Spinal cord (tissue), 10 donors: ENCODE measurements at places on chromosomes 12 and 14. TPM values are rescaled to one million over a fixed set of nuclear protein-coding genes. Genes with fewer than 3 reads are reported as not detected.

GRCh38 chr14:45222485-45223262 is 30.3 kb downstream of the MIS18BP1 start:
- H3K27me3 ChIP-seq, result no peaks in the 10 kb centered on the region
- H3K27ac ChIP-seq, result no peak overlapping the region
- DNase-seq, result no peak
- H3K36me3 ChIP-seq, result no peaks in the 10 kb centered on the region

DNA sequence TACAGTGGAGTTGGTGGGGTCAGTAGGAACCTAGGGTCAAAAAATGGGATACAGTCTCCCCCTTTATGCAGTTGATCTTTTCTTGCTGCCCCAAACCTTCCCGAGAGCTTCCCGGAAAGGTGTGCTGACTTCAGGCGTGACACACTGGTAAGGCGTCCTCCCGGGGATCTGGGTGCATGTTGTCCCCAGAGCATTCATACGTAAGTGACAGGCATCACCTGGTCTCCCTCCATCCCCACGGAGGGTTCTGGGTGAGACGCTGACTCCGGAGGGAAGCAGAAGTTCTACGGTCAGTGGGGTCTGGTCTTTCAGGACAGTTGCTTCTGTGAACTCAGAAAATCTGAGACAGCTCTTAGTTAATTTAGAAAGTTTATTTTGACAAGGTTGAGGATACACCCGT is 159.6 kb upstream of the RTL1 start:
- no peak overlapping the region for H3K27ac ChIP-seq
- no peak overlapping the region for H3K4me3 ChIP-seq
- H3K4me1 ChIP-seq, result peaks cover 31% of the 10 kb centered on the region
- no peaks in the 10 kb centered on the region for H3K27me3 ChIP-seq
- no peak for DNase-seq
- H3K36me3 ChIP-seq, result peaks cover 57% of the 10 kb centered on the region

- no peak for DNase-seq
- no peak overlapping the region for H3K4me3 ChIP-seq
- H3K27ac ChIP-seq, result no peak overlapping the region
- H3K36me3 ChIP-seq, result no peaks in the 10 kb centered on the region
Observed at GRCh38 chr12:78963439-78964227, 99.1 kb downstream of the SYT1 start.

- peaks cover 6% of the 10 kb centered on the region for H3K36me3 ChIP-seq
- no peaks in the 10 kb centered on the region for H3K4me1 ChIP-seq
- H3K27me3 ChIP-seq, result no peaks in the 10 kb centered on the region
- no peak overlapping the region for H3K4me3 ChIP-seq
Observed at GRCh38 chr12:106745181-106745745, 29.2 kb upstream of the RIC8B start.

DNA sequence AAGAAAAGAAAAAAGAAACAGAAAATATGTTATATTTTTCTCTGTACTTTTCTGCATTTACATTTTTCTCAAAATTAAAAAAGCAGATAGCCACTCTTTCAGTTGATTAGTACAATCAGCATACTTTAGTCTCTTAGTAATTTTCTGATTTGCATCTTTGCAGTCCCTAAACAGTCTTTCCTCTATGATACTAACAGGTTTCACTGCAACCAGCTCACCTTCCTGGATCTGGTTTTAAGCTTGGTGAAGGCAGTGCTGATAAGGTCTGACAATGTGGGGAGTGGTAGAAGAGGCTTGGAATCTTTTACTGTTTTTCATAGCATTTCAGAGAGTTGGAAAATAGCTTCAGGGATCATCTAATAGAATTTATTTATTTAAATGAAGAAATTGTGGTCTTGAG is 457.6 kb downstream of the ZFP36L1 start:
- no peak overlapping the region for H3K4me3 ChIP-seq
- H3K27me3 ChIP-seq, result no peaks in the 10 kb centered on the region
- no peaks in the 10 kb centered on the region for H3K36me3 ChIP-seq
- H3K4me1 ChIP-seq, result no peaks in the 10 kb centered on the region
- no peak for DNase-seq

DNA sequence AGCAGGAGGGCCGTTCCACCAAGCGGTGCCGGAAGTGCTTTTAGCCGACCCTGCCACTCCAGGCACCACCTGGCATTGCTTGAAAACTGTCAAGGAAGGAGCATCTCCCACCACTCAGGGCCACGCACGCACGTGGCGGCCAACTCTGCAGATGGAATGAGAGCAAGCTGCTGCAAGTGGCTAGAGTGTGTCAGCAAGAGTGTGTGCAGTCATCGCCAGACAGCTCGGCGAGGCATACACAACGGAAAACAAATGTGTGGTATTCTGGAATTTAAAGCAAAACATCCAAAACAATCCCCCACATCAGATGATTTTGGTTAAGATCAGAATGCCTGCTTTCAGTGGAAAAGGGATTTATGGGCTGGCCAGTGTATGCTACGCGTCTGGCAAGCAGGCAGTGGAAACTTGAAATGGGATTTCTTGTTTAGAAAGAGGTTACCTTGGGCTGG is 11.2 kb downstream of the CD9 start:
- H3K4me1 ChIP-seq, result peaks cover 64% of the 10 kb centered on the region
- H3K27ac ChIP-seq, result no peak overlapping the region
- no peak overlapping the region for H3K4me3 ChIP-seq
- no peaks in the 10 kb centered on the region for H3K36me3 ChIP-seq
- DNase-seq, result no peak

DNA sequence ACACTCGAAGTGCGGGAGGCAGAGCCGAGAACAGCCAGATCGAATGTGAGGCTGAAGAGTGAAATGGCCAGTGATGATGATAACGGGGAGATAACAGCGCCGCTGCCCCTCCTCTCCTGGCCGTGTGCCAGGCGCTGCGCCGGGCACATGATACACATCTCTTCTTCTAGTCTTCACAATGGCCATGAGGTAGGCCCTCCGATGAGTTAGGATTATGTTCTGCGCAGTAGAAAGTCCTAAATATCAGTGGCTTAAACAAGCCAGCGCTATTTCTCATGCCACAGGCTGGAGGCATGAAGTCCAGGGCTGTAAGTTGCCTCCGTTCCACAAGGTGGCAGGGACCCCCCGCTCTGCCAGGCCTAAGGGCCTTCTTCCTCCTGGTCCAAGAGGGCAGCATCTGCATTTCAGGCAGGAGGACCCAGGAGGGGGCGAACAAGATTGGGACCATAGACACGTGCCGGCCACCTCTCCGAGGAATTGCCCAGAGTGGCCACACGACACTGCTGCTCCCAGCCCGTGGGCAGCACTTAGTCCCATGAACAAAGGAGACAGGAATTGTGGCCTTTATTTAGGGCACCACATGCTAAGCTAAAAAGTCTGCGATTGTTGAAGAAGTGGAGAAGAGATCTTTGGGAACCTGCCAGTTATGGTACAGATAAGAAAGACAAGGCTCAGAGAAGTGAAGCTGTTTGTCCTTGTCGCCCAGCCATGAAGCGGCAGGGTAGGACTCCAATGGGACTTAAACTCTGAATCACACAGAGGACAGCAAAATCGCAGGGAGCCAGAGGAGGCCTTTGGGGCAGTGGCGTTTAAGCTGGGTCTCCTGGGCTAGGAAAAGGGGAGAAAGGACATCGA is 10.9 kb upstream of the HVCN1 start:
- H3K4me1 ChIP-seq, result peaks cover 11% of the 10 kb centered on the region
- H3K27ac ChIP-seq, result no peak overlapping the region
- H3K36me3 ChIP-seq, result no peaks in the 10 kb centered on the region
- no peak overlapping the region for H3K4me3 ChIP-seq

- peak overlapping the region; percentile 10 for H3K27ac ChIP-seq
- peak; percentile 35 for DNase-seq
- peaks cover 29% of the 10 kb centered on the region for H3K4me1 ChIP-seq
- H3K4me3 ChIP-seq, result no peak overlapping the region
- H3K27me3 ChIP-seq, result no peaks in the 10 kb centered on the region
Observed at GRCh38 chr14:72812292-72812851, 81.5 kb downstream of the DPF3 start.

GRCh38 chr12:116616536-116617248 is 57.5 kb downstream of the MAP1LC3B2 start:
- no peaks in the 10 kb centered on the region for H3K27me3 ChIP-seq
- H3K36me3 ChIP-seq, result no peaks in the 10 kb centered on the region
- H3K4me3 ChIP-seq, result no peak overlapping the region
- DNase-seq, result no peak
- no peaks in the 10 kb centered on the region for H3K4me1 ChIP-seq

DNA sequence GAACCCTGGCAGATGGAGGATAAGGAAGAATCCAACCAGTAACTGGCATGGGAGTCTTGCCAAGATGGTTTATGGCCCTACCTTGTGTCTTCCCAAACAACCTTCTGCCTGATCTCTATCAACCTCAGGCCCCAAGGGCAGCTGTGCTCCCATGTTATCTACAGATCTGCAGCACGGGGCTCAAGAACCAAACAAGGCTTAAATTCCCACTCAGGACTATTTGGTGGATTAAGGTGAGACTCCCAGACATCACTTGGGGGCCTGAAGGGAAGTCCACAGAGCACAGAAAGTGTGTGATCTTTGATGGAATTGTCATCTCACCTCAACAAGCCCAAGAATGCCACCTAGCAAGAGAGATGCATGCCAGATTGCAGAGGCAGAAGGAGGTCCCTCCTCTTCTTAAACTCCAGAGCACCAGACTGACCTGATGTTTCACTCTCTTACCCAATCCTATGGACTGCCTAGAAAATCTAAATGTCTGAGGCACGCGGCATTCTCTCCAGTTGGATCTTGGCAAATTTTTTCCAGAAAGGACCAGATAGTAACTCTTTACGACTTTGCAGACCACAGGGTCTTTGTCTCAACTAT is 759.5 kb upstream of the TBX3 start:
- no peaks in the 10 kb centered on the region for H3K36me3 ChIP-seq
- no peak overlapping the region for H3K4me3 ChIP-seq
- DNase-seq, result no peak
- no peaks in the 10 kb centered on the region for H3K4me1 ChIP-seq
- no peak overlapping the region for H3K27ac ChIP-seq

The KRT85 gene
- total RNA-seq, result not detected

The FOXA1 gene
- total RNA-seq, result 0.40 TPM

The TAS2R7 gene
- total RNA-seq, result not detected

The CLEC4D gene
- 2.6 TPM for total RNA-seq
